ENCODE measurements at places on chromosomes 4 and X.

GRCh38 chr4:112975567-112976355 lies 73.7 kb upstream of the ANK2 start:
- DNase-seq: no peak

DNA sequence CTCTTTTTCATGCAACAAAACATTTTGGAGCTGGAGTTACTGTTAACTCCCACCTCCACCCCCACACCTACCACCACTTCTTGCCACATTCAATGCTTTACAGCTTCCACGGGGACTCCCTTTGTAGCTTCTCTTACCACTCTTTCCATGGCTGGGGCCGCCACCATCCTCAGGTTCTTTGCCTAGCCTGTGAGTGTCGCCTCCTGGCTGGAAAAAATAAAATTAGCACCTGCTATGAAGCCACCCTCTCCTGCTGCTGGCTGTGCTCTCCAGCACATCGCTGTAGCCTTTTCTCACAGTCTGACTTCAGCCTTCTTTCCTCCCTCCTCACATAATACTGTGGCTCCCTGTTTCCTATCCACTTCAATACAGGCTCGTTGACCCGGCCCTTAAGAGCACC lies 114.4 kb downstream of the FRAS1 start:
- no peak for DNase-seq

- no peak for DNase-seq
These were observed 35.6 kb upstream of the UGT2B10 start for GRCh38 chr4:68780232-68780631.

DNA sequence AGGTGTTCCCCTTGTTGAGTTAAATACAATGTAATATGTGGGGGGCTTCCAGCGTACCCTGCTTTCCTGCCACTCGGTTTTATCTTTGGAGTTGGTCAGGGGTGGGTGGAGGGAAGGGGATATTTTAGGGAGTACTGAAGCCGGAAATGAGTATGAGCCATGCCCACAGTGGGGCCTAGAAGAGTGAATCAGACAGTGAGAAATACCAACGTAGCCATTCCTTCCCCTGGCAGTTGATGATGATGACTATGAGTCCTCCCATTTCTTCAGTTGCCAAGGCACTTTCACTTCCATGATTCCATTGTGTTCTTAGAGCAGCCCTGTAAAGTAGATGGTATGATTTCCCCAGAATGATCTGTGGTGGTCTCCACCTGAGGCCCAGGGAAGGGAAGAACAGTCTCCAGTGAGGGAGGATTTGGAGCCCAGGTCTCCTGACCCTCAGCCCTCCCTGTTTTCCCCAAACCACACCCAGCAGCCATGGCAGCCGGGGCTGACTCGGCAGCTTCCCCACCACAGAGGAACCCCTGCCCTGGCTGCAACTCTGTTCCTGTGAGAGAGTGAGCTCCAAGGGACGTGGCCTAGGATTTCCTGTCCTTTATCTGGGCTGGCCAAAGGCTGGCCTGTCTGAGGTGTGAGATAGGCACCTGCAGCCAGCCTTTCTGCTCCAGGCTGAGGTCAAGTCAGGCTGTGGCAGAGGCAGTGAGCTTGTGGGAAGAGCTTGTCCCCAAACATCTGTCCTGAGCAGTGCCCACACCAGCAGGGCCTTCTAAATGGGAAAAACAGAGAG lies 52.7 kb downstream of the STARD8 start:
- no peak for DNase-seq

- DNase-seq: no peak
These were observed 165.3 kb upstream of the LEF1 start for GRCh38 chr4:108334031-108334430.

DNA sequence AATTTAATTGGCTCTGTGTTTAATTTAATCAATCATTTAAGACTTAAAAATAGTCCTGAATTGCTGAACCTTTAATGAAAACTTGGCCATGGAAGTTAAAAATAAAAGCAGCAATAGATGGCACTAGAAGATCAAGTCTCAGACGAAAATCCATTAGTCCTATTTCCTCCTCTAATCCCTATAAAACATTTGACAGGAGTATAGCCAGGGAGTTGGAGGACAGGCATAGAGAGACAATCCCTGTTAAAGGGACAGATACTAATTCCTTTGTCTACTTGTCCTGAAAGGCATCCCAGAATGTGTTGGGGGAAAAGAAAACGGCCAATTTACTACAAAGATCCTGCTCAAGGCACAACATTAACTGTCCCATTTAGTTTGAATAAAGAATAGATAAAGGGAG lies 276.3 kb upstream of the TACR3 start:
- no peak for DNase-seq
